Effector CD8-positive, alpha-beta T cell (primary cell): ENCODE measurements at places on chromosomes 6 and 20.

DNA sequence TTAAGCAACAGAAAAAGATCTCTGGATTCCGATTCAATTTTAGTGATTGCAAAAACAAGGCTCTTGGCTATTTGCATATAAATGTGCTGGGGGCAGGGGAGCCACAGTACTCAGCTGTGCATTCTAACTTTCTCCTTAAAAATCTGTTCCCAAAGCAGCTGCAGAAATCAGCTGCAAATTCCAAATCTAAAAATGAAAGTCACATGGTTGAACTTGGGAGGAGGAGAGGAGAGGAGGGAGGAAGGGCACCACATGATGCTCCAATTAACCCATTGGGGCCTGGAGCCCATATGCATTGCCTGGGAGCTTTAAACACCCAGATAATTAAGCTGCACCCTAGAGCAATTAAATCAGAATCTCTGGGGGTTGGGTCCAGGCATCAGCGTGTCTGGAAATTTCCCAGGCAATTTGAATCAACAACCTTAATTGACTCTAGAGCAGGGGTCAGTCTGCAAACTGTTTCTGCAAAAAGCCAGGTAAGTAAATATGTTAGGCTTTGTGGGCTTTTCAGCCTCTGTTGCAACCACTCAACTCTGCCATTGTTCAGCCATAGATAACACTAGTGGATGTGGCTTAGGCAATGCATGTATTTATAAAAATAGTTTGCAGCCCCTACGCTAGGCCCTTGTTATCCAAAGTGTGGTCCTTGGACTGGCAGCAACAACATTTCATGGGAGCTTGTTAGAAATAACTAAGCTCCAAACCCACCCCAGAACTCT is 508.1 kb downstream of the KIF16B start:
- DNase-seq: no peak

GRCh38 chr20:58494923-58495622 is 20.1 kb downstream of the APCDD1L start:
- DNase-seq: no peak

- DNase-seq: no peak
Measured at GRCh38 chr6:36893976-36894932, 8.5 kb downstream of the C6orf89 start.

DNA sequence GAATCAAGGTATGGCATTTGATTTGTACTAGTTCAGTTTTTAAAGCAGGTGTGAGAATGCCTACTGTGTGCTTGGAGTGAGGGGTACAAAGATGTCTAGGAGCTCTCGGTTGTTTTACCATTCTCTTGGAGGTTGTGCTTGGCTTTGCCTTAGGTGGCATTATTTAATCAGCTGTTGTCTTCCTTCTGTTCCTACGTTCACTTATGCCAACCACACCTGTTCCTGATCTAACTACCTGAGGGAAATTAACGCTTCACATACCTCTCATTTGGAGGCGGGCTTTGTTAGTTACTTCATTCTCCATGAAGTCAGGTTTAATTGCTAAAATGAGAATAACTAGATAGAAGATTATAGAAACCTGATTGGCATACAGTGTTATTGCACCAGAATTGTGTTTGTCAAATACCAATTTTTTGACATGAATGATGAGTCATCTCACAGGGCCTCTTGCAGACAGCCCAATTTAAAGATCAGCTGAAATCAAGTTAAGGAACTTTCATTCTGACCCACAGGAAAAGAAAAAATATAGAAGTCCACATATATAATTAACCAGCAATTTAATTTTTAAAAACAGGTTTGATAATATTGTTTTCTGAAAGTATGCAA is 24.8 kb upstream of the PBOV1 start:
- no peak for DNase-seq

DNA sequence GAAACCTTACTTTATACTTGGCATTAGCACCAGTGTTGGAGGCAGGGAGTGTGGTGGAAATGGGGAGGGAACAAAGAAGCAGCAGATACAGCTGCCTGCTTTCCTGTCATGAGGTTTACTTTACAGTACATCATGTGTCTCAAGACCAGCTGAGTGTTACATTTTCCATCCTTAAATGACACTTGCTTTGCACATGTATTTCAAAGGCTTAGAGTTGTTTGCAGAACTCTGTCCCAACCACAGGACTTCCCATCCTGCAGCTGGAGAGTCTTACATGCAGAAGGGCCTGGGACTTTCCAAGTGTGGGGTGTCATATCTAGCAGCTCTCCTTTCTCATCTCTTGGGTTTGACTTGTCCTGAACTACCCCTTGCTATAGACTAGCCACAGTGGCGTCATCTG is 395.9 kb downstream of the DHX35 start:
- DNase-seq: no peak

- DNase-seq: no peak
Measured at GRCh38 chr20:29687438-29687837, 1570.0 kb upstream of the DEFB115 start.

GRCh38 chr6:159977255-159977903 is 8.5 kb downstream of the IGF2R start:
- no peak for DNase-seq

DNA sequence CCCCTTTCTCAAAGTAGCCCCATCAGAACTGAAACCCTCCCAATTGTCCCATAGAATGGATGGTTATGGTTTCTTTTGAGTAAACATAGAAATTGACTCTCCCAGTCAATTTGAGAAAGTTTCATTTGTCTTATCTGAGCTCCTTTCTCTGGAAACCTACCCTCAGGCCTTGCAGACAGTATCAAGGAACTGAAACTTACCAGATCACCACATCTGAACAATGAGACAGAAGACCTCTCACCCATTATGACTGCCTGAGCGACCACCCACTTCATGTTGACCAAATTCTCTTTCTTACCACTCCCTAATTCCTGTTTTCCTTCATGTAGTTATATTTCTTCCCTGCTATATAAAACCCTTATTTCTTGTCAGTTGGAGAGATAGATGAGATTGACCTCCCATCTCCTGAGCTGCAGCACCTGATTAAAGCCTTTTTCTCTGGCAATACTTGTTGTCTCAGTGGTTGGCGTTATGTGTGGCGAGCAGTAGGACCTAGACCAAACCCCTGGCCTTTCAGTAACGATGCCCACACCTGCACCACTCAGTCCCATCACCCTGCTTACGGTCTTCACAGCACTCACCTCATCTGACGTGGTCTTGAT is 138.9 kb downstream of the ZNF217 start:
- no peak for DNase-seq
